ENCODE measurements at places on chromosomes 6 and 20.

- no peak for DNase-seq
These were observed 145.7 kb downstream of the CFAP61 start for GRCh38 chr20:20198011-20198410.

- no peak for DNase-seq
These were observed 111.5 kb downstream of the PRND start for GRCh38 chr20:4833074-4833728.

DNA sequence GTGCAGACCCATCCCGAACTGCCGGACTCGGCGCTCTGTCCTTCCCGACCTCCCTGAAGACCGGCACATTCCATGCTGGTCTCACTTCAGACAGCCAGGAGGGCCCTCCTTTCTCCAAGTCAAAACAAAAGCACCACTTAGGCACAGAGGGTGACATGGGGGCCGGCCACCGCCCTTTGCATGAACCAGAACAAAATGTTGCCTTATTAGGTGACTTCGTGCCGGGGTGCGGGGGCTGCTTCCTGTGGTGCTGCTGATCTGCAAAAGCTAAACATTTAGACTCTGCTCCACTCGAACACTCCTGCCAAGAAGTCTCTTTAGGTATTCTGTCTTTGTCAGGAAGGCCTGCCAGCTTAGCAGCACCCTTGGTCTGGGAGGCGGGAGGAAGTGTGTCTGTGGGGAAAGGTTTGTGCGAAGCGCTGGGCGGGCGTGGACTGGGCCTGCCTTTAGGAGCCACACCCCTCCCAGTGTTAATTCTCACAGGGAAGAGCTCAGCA is 133.8 kb downstream of the SMOC2 start:
- no peak for DNase-seq

GRCh38 chr6:89978749-89979145 is 84.5 kb downstream of the GJA10 start:
- DNase-seq: no peak

- DNase-seq: no peak
These were observed 264.9 kb upstream of the PLCB4 start for GRCh38 chr20:8803941-8804340.

- DNase-seq: no peak
These were observed 450.4 kb upstream of the CITED2 start for GRCh38 chr6:139824864-139825263.

GRCh38 chr20:64095927-64096326 is 11.4 kb downstream of the NPBWR2 start:
- no peak for DNase-seq

GRCh38 chr6:141486942-141487341 is 645.8 kb upstream of the GJE1 start:
- DNase-seq: no peak

DNA sequence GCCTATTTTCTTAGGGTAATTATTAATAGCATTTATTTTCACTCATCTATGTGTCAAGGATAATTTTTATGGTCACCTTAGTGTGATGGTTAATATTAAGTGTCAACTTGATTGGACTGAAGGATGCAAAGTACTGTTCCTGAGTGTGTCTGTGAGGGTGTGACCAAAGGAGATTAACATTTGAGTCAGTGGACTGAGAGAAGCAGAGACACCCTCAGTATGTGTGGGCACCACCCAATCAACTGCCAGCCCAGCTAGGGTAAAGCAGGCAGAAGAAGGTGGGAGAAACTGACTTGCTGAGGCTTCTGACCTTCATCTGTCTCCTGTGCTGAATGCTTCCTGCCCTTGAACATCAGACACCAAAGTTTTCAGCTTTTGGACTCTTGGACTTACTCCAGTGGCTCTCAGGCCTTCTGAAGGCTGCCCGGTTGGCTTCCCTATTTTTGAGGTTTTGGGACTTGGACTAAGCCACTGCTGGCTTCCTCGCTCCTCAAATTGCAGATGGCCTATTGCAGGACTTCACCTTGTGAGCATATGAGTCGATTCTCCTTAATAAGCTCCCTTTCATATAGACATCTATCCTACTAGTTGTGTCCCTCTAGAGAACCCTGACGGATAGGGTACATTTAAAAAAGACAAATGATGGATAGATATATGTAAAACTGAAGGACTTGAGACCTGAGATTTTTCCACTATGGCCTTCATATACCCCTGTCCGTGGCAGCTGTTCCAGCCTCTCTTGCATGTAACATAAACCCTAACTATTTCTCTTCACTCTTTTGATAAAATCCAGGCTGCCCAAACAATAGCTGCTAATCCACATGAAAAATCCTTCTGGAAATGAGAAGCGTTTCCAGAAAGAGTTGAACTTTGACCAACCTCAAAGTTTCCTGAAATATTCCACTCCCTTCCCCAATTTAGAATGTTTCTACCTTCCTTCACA is 62.1 kb upstream of the RGS17 start:
- DNase-seq: no peak

DNA sequence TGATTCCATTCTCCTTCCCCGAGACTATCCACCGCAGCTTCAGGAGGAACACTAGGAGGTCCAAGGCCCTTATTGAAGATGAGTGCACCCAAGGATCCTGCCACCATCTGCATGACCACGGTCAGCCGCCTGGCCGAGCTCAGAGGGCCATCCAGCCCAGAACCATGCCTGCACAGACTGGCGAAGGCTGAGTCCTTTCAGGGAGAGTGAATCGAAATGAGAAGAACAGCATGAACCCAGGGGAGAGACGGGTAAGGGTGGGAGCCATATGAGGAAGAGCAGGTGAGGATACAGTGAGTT is 26.3 kb downstream of the SERPINB6 start:
- DNase-seq: no peak

- DNase-seq: no peak
These were observed 53.2 kb downstream of the SAMD5 start for GRCh38 chr6:147561726-147562125.

- DNase-seq: peak; percentile 44
These were observed 2.8 kb downstream of the SOX4 start for GRCh38 chr6:21596145-21596948.

DNA sequence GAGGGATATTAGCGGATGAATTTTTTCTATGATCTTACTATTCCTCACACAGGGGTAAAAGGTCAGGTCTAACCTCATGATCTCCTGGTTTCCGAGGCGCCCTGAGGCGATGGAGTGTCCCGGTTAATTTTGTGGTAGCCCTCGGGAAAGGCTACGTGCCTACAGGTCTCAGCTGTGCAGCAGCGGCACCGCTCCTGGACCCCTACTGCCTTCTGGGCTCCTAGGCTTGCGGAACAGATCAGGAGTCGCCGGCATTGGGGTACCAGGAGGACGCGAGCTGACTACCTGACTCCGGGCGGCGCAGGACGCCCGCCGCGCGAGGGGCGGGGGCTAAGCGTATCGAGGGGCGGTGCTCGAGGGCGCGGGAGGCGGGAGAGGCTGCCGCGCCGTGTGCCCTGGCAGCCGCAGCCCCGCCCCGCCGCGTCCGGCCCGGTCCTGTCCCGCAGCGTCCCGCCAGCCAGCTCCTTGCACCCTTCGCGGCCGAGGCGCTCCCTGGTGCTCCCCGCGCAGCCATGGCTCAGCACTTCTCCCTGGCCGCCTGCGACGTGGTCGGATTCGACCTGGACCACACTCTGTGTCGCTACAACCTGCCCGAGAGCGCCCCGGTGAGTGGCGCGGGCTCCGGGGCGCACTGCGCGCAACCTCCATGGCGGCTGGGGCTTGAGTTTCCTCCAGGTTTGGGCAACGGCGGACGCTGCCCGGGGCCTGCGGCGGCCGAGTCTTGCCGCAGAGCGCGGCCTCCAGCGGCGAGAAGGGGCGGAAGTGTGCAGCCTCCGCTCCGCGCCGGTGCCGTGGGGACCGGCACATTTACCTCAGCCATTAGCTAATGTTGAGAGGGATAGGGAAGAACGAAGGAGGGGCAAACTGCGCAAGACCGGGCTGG is at the start of gene NT5DC1:
Gene NT5DC1 (plus strand): TSS at position 435 of the 883 bp plus-strand sequence. CDS start 78 bp downstream, at position 513.
- peak; percentile 89 for DNase-seq

DNA sequence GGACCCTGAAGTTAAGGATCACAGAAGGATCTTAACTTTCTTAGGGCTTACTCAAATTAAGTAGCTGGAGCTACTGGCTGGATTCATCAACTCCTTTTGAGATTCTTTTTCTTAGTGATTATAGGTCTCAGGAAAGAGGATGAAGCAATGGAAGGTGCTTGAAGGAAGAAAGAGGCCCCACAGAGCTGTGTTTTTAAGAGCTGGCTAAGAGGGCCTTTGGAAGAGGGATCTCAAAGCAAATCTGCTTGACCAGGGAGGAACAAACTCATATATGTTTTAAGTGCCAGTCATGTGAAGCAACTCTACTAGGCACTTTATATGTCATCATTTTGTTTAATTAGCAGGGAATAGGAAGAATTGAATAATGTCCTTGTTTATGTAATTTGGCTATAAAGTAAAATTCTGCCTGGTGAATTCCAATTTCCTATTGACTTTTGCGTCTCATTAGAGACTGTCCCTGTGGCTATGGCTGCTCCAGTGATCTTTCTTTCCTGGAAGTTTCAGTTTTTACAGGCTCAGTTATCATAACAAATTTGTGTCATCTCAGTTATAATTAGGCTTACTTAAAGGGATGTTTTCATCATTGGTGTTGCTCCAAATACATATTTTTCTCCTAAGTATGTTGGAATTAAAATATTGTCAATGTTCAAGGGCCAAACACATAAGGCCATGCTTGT is 222.8 kb upstream of the CITED2 start:
- DNase-seq: peak; percentile 14

DNA sequence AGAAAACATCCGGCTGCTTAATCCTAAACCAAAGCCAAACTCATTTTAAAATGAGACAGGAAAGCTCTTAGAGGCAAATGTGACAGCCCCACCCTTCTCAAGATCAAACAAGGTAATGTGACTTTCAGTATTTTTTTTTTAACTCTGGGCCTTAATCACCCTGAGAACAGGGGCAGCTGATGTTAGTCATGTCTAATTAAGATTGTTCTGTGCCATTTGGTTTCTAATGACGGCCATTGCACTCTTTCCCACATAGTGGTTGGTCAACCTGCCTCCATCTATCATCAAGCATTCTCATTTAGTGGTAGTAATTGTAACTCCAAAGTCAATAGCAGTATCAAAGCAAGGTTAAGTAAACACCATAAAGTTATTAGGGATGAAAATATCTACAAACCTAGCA is 191.6 kb upstream of the EXOC2 start:
- peak; percentile 19 for DNase-seq

GRCh38 chr6:106894978-106895702 is 79.4 kb downstream of the CD24 start:
- no peak for DNase-seq

DNA sequence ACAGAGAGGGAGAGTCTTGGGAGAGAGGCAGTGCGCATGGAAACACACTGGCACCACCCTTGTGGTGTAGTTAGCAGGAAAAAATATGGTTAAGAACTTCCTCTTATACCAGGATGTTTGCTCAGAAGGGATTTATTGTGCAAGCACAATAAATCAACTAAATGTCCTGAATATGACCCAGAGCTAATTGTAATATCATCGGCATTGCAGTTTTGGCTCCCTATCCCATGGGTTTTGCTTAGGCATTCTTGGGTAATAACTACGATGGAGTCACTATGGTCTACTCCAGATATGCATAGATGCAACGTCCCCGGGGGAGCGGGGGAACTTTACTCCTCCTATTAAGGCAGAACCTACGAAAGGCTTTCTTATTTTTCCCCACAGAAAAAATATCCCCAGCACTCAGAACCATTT is 751.6 kb downstream of the EYS start:
- DNase-seq: peak; percentile 46

DNA sequence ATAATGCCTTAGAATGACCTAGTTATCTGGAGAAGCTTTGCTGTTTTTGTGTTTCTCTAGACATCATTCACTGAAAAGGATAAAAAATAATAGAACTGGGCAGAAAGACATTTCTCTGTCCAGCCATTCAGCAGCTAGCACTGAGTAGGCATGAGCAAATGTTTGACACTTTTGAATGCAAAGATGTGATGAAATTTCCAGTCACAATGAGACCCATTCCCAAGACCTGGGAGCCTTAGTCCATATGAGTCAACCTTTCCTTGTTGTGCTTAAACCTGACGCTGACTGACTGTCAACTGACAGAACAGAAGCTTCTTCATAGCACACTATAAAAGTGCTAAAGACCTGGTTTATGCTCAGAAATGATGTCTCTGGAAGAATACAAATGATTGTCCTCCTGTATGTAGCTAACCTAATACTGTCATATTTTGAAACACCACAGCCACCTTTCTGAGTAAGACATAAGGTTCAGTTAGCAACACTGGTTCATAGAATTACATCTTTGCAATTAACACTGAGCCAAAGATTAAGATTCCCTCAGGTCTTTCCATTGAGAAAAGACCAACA is 17.1 kb downstream of the RALGAPA2 start:
- DNase-seq: no peak

DNA sequence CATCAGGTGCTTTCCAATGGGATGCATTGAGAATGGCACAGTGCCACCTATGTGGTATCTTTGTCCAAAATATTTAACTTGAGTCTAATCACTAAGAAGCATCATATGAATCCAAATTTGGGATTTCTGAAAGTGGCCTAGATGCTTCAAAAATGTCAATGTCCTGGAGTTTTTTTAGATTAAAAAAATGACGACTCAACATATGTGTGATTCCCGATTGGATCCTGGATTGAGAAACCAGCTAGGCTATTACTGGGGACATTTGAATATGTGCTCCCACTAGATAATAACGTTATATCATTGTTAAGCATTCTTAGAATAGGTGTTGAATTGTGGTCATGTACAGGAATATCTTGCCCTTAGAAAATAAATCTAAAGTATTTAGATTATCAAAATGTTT is 189.2 kb downstream of the TBXT start:
- DNase-seq: no peak

GRCh38 chr6:11288065-11288464 is 55.6 kb upstream of the NEDD9 start:
- peak; percentile 95 for DNase-seq

- DNase-seq: peak; percentile 62
These were observed 161.6 kb upstream of the TNFAIP3 start for GRCh38 chr6:137705160-137706082.

GRCh38 chr6:17015144-17015543 is 86.7 kb upstream of the STMND1 start:
- DNase-seq: no peak

- peak; percentile 22 for DNase-seq
These were observed 172.2 kb downstream of the TFAP2B start for GRCh38 chr6:50990750-50991446.
